ENCODE measurements at places on chromosomes 11 and 22.

- peaks cover 3% of the 10 kb centered on the region for H3K36me3 ChIP-seq
- H3K27me3 ChIP-seq = no peaks in the 10 kb centered on the region
- no peak overlapping the region for H3K4me3 ChIP-seq
These were observed 9.5 kb downstream of the DCHS1 start for GRCh38 chr11:6646071-6646470.

- H3K36me3 ChIP-seq = no peaks in the 10 kb centered on the region
- H3K27me3 ChIP-seq = no peaks in the 10 kb centered on the region
- no peak overlapping the region for H3K4me3 ChIP-seq
- no peak for DNase-seq
These were observed 386.3 kb downstream of the AASDHPPT start for GRCh38 chr11:106463796-106464201.

DNA sequence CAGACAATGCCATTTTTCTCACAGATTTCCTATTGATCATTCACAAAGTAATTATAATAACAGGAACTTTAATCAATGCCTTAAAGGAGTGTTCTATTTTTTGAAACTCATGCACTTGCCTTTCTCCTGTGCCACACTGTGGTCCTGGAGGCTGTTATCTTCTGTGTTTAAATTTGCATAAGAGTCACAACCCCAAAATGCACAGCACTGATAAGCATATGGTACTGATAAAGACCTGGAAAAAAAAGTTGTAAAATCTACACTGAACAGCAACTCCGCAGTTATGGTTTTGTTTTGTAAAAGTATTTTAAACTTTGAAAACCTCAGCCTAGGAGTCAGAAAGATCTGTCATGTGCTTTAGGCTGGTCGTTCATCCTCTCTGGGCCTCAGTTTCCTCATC lies 9.1 kb upstream of the CCDC34 start:
- no peak overlapping the region for H3K4me3 ChIP-seq
- H3K4me1 ChIP-seq = no peaks in the 10 kb centered on the region
- H3K27me3 ChIP-seq = no peaks in the 10 kb centered on the region
- no peak overlapping the region for H3K27ac ChIP-seq
- no peak for DNase-seq

GRCh38 chr11:113705871-113706655 lies at the start of gene TMPRSS5:
Gene TMPRSS5 (minus strand): TSS chr11:113706308. CDS start chr11:113706224, 84 bp downstream.
- no peak within 1 kb of the TSS for H3K27ac ChIP-seq
- H3K4me3 ChIP-seq = no peak within 1 kb of the TSS
- no peaks in the 10 kb centered on the region for H3K36me3 ChIP-seq
- no peaks in the 10 kb centered on the region for H3K4me1 ChIP-seq

- no peak overlapping the region for H3K27ac ChIP-seq
- H3K27me3 ChIP-seq = no peaks in the 10 kb centered on the region
- H3K4me1 ChIP-seq = no peaks in the 10 kb centered on the region
- no peaks in the 10 kb centered on the region for H3K36me3 ChIP-seq
These were observed 5.8 kb upstream of the RPS6KA4 start for GRCh38 chr11:64352995-64353714.
